ENCODE measurements at places on chromosomes 7 and 10. TPM values are rescaled to one million over a fixed set of nuclear protein-coding genes. Genes with fewer than 3 reads are reported as not detected.

- no peak for DNase-seq
Observed at GRCh38 chr7:95444796-95445195, 10.0 kb upstream of the PON2 start.

Gene SPDYE6
- total RNA-seq = not detected

- no peak for DNase-seq
Observed at GRCh38 chr7:138186951-138187351, 110.7 kb downstream of the AKR1D1 start.

- no peak for DNase-seq
Observed at GRCh38 chr10:116125180-116125579, 147.8 kb downstream of the GFRA1 start.

Data from Right ventricle myocardium inferior (tissue), 1 donor.